ENCODE measurements at places on chromosomes 5 and 9. TPM values are rescaled to one million over a fixed set of nuclear protein-coding genes. Genes with fewer than 3 reads are reported as not detected.

G3BP1 gene
- 32.8 TPM for polyA plus RNA-seq

ZNG1F gene
- 6.5 TPM for polyA plus RNA-seq

POU5F2 gene
- 0.02 TPM for polyA plus RNA-seq

KIF20A gene
- 42.0 TPM for polyA plus RNA-seq

IQGAP2 gene
- 0.36 TPM for polyA plus RNA-seq

PCDHGA8 gene
- polyA plus RNA-seq = 0.87 TPM

SPINK13 gene
- polyA plus RNA-seq = not detected

FBXL7 gene
- polyA plus RNA-seq = 11.2 TPM

DNA sequence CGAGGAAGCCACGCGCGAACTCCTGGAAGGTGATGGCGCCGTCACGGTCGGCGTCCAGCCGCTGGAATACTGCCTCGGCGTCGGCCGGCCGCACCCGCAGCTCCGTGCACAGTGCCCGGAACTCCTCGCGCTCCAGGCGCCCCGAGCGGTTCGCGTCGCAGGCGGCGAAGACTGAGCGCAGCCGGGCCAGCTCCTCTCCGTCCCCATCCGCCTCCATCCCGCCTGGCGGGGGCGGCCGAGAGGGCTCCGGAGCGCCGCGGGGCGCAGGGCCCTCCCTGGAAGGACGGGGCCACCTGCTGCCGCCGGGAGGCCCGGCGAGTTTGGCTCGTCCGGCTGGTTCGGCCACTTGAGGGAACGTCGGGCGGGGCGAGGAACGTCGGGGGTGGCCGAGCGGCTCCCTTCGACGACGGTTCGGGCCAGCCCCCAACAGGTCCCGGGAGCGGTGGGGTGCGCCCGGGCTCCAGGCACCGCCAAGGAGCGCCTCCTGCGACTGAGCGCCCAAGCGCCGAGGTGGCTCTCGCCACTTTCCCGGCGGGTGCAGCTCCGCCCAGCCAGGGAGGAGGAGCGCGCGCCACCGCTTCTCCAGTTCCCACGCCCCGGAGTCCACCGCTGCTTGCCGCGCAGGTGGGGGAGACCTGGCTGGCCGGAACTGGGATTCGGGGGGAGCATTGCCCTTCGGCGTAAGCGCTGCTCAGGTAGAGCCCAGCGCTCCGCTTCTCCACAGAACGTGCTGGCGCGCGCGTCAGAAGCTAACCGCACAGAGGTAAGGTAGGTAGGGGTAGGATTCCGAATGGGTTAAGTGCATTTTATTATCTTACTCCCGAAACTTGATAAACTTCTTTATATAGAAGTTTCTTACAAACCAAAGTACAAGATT is at the start of gene RASEF:
TSS of gene RASEF (minus strand) at position 492 of the 877 bp plus-strand sequence. CDS start at position 217, 275 bp downstream.
- no peak for DNase-seq

DNA sequence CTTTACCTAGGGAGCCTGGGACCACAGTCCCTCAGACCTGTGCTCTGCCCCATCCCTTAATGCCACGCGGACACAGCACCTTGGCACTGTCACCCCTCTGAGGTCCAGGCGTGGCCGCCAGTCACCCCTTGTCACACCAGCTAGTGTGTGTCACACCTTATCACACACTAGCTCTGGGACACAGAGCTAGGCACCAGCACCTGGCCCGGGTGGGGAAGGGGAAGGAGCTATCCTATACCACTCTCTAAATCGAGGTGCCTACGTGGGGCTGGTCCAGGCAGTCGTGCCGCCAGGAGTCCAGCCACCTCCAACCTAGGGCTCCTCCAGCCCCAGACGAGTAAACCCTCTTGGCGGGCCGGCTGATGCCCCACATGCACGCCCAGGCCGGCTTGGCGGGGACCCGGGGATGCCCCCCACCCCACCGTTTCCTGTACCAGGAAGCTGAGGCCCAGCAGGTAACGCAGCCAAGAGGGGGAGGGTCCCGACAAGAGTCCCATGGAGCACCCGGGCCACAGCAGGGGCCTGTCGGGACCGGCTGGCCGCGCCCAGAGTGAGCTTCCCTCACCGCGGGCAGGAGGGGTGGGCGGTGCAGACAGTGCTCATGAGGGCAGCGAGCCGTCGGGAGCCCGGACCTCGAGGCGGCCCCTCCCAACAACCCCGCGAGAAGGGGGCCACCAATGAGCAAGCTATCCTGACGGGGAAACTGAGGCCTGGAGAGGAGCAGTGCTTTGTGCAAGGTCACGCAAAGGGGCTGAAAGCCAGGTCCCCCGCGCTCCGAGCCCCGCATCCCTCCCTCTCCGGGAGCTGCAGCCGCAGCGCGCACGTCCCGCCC is 550 bp downstream of the CORO2A start:
- no peak for DNase-seq

DNA sequence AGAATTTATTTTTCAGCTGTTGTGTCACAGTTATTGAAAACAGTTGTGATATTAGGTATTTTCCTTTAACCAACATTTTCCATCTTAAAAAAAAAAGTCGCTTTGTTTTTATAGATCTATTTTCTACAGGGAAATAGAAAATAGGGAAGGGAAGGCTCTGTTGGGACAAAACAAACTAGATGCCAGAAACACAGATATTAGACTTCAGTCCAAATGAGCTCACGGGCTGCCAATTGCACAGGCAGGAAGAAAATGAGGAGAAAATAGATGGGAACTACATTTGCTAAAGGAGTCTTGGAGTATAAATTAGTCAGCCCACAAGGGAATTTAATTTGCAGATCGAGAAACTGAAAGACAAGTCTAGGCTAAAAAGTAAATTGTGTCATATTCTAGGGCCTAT is 21.4 kb upstream of the ISOC1 start:
- no peak for DNase-seq

DNA sequence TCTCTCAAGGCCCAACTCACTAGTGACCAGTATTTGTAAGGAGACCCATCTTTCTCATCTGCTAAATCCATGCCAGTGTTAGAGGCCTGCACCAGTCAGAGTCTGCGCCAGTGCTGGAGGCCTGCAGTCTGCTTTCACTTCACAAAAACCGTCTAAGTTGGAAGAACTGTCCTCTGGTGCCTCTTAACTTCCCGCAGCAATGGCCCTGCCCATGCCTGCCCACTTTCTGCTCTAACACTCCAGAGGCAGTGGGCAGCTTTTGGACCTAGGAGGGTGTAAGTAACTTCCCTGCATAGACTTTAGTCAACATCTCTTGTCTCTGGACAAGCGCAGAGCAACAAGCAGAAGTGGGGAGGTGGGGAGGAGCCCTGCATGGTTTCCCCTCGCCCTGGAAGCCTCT is 152.9 kb downstream of the AUH start:
- no peak for DNase-seq

- no peak for DNase-seq
Observed at GRCh38 chr9:116436121-116436520, 251.0 kb upstream of the TRIM32 start.

GRCh38 chr5:128904805-128905567 is 60.3 kb upstream of the SLC27A6 start:
- no peak for DNase-seq

GRCh38 chr5:174522480-174523260 is 201.7 kb upstream of the MSX2 start:
- DNase-seq = no peak

- peak; percentile 57 for DNase-seq
Observed at GRCh38 chr9:91948597-91949391, 1.2 kb downstream of the ROR2 start.

DNA sequence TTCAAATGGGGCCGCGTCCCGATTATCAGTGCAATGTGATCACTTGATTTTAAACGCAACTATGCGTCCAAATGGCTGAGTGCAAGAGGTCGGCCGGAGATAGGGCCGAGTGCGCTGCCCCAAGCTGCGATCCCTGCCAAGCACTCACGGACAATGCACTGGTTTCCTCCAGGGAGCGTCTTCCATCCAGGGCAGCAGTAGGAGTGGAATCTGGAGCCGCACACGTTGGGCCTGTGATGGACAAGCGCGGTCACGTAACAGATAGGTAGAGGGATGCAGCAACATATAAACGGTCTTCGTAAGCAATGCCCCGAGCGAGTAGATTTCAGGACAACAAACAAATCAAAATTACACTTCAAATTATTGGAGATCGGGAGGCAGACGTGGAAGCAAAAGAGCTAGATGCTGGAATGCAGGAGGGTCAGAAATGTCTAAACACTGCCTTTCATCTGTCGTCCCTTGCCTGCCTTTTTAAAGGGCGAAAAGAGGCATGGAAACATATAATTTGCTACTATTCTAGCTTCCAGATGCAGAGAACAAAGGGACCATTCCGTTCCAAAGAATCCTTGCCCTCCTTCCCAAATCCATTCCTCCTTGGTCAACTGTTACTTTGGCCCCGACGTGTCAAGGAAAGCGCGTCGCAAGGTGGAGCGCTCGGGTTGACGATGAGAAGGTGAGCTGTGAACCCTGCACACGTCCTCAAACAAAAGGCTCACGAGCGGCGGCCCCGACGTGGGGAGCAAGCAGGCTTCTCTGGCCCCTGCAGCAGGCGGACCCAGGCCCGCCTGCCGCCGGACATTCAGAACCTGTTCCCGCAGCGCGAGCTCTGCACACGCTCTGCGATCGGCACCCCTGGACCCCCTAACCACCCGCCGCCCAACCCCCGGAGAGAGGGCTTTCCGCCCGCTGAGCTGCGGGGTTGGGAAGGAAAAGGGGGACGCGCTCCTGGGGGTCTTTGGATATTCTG is 1.5 kb downstream of the FBN2 start:
- peak; percentile 30 for DNase-seq

GRCh38 chr9:135190789-135191577 is 103.5 kb downstream of the OLFM1 start:
- no peak for DNase-seq

- no peak for DNase-seq
Observed at GRCh38 chr9:11088821-11089374, 476.1 kb upstream of the PTPRD start.

GRCh38 chr5:95530416-95530815 is 24.4 kb downstream of the SKIC3 start:
- peak; percentile 95 for DNase-seq

DNA sequence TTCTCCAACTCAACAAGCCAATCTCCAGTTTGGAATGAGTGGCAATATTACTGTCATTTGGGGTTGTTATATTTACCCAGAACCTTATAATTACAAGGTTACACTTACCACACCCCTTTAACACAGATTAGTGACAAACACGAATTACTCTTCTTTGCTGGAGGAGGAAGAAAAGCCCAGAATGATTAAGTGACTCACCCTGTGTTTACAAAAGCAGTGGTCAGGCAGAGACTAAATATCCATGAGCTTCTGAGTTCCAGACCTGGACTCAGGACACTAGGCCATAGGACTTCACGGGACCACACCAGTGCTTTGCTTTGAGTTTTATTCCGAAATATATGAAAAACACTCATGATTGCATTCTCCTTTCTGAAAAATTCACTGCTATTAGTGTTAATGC is 370.8 kb downstream of the TLE1 start:
- peak; percentile 72 for DNase-seq

DNA sequence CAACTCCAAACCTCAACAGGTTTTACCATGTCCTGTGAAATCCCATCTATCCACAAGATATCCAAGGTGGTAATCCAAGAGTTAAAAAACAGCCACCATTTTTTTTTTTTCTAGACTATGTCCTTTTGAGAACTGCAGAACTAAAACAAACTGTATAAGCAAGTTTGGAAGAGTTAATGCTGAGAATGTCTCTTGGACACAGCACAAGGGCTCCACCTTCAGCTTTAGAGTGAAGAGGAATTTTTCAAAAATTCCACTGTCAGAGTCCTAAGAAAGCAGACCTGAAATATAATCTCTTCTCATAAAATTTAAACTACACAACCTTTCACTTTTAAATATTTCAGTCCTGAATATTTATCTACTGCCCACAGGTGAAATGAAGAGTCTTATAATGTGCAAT is 167.8 kb upstream of the CCNG1 start:
- no peak for DNase-seq

- DNase-seq = peak; percentile 40
Observed at GRCh38 chr5:153974131-153974812, 64.4 kb downstream of the FAM114A2 start.

DNA sequence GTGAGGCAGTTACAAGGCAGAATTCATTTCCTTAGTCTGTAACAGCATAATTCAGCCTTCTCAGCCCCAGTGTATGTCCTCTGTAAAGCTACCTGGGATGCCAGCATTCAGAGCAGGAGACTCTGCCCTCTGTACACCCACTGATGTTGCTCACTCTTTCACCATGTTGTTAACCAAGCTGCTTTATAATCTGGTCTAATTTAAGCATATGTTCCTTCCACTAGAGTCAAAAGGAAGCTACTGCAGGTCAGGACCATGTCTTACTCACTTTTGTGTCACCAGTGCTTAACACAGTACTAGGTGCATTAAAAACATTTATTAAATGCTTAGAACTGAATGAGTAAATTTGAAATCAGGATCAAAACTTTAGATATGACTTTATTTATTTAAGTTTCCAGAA is 185.6 kb downstream of the FBXL17 start:
- DNase-seq = peak; percentile 17

DNA sequence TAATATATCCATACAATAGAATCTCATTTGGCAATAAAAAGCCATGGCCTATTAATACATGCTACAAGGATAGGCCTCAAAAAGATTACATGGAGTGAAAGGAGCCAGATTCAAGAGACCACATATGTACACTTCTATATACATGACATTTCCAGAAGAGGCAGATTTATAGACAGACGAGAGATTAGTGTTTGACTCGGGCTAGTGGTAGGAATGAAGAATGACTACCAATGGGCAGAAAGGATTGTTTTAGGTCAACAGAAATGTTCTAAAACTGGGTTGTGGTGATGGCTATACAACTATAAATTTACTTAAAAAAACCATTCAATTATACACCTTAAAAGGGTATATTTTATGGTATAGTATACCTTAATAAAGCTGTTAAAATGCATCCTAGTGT is 41.9 kb downstream of the SETX start:
- no peak for DNase-seq

- DNase-seq = no peak
Observed at GRCh38 chr5:148790545-148791333, 35.7 kb upstream of the ADRB2 start.

GRCh38 chr5:1931604-1932231 is 49.0 kb upstream of the IRX4 start:
- DNase-seq = no peak

DNA sequence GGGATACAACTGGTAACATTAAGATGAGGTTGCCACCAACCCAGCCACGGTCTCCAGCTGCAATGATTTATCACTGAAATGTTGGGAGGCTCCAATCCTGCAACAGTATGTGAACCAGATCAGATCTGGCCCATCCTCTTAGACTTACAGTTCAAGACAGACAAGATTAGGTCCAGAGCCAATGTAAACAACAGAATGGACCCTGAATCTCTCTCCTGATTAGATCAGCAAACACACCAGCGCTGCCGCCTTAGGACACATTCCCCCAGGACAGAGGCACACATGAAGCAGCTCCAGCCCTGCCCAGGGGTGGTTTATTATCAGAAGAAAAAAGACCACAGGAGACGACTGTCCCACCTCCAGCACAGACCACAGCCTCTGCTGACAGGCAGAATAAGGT is 82.1 kb downstream of the SLIT3 start:
- no peak for DNase-seq

- no peak for DNase-seq
Observed at GRCh38 chr5:111061618-111062017, 9.9 kb upstream of the TSLP start.

Data from IMR-90 (cell line).